ENCODE measurements at places on chromosomes 4 and X.

GRCh38 chr4:24968278-24968677 lies 55.4 kb upstream of the CCDC149 start:
- DNase-seq: no peak

DNA sequence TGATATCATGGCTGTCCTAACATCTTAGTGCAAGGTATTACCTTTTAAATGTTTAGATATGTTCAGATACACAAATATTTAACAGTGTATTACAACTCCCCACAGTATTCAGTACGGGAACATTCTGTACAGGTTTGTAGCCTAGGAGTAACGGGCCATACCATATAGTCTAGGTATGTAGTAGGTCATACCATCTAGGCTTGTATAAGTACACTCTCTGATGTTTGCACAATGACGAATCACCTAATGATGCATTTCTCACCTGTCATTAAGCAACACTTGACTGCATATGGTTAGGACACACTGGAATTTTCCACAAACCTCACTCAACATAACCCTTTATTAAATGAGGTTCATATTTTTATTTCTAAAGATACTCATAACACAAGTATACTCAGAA lies 67.7 kb downstream of the THOC2 start:
- no peak for DNase-seq

DNA sequence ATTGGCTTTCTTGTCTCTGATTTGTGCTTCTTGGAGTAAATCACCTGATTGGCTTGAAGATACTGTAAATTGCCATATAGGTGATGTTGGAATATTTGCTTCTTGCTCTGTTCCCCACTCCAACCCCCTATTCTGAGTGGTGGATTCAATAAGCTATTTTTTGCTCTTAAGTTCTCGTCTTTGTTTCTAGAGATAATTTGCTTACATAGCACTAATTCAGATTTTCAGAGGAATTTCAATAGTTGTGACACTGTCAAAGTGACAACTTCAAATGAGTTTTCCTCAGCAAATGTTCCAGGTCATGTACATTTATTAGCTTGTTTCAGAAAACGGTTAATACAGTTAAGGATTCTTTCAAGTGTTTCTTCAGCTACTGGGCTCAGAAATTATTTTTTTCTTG lies 18.6 kb downstream of the LANCL3 start:
- no peak for DNase-seq

- no peak for DNase-seq
Measured at GRCh38 chr4:72702948-72703347, 133.9 kb upstream of the ADAMTS3 start.

- DNase-seq: no peak
Measured at GRCh38 chr4:4720646-4721045, 138.8 kb upstream of the MSX1 start.

GRCh38 chr4:7075962-7076695 lies 8.3 kb upstream of the GRPEL1 start:
- no peak for DNase-seq

GRCh38 chrX:31837445-31838049 lies 765.7 kb upstream of the FTHL17 start:
- DNase-seq: no peak

DNA sequence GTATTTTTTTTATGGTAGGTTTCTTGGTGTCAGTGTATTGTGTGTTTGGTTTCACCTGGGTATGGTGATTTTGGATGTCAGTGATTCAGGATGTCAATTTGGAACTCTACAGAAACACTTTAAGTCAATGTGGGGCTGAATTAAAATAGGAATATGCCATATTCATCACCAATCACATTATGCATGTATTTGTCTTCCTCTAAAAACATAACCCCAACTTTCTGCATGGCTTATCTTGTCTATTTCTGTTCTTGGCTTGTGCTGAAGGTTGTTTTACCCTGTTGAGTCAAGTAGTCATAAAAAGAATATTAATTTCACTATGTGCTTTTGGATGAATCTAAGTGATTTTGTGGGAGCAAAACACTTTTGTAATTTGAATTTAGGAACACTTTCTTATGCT lies 19.0 kb downstream of the ZNF721 start:
- DNase-seq: no peak

DNA sequence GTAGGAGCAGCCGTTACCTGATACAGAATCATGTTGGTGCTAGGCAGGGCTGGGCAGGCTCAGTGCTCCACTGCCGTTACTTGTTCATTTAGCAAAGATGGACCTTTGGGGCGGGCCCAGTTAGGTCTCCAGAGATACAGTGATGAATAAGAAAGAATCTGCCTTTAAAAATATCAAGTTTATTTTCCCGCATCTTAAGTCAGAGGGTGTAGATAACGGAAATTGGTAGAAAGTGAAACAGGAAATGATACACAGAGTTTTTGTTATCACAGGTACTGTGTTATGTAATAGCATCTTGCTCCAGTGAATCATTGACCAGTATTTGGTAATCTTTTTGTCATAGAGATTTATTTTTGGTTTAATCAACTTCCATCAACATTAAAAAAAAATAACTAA lies 5.5 kb downstream of the TMEM131L start:
- no peak for DNase-seq

DNA sequence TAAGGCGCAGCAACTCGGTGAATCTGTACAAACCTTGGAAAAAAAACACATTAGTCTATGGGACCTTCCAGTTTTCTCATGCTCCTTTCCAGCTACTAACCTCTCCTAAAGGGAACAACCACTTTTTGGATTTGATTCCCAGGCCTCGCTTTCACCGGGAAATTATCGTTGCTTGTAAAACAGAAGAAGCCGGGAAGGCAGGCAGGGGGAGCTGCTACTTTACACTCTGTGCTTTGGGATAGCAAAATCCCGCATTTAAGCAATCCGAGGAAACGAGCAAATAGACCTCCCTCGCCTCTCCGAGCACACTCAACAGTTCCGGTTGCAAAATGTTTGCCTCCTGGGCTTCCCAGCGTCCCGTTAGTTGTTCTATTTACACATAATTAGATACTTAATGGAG lies 1.2 kb downstream of the CD38 start:
- DNase-seq: peak; percentile 15

GRCh38 chr4:129490516-129490915 lies 394.6 kb downstream of the C4orf33 start:
- no peak for DNase-seq

DNA sequence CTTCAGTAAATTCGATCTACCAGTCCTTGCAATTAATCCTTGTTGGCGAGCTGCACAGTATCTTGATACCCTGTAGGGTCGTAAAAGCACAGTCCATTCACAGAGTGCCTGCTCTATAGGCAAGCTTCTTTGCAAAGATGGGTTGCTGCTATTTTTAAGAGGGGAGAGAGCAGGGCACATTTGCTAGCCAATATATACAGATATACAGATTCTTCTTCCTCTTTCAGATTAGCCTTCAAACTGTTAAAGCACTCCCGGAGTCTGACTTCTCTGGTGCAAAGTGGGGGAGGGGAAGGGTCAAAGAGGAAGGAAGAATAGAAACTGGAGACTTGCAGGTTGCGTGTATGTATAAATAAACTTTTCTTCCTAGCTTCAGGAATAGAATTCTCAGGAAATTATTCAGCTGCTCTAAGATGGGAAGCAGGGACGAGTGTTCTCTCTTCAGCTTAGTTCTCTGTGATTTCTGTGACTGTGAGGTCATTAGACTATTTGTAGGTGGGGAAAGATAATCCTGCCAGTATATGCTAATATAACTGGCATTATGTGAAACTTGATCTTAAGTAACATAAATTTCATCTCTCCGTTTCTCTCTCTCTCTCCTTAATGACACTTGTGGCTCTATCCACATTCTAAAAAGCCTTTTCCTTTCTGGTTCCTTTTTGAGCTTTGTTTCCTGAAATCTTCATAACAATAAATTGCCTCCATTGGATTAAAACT lies at the start of gene CYSLTR1:
Gene CYSLTR1, minus strand, starts transcription at position 242 of the 717 bp plus-strand sequence. CDS start 53,865 bp downstream, outside the sequence.
- no peak for DNase-seq

GRCh38 chr4:114038762-114039387 lies 59.4 kb upstream of the ARSJ start:
- DNase-seq: no peak

DNA sequence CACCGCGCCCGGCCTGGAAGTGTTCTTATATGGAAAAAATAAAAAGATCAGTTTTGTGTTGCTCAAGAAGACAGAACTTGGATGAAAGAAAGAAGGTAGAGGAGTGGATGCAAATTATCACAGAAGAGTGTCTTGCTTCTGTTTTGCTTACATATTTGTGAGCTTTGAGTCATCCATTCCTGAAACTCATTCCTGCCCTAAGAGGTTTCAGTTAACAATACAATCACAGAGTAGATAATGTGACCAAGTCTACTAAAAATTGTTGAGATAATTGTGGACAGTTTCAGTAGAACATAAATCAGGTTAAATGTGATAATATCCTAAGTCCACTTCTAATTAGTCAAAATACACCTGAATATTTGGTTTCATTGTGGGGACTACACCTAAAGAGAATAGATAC lies 26.4 kb upstream of the LRCH2 start:
- DNase-seq: no peak

DNA sequence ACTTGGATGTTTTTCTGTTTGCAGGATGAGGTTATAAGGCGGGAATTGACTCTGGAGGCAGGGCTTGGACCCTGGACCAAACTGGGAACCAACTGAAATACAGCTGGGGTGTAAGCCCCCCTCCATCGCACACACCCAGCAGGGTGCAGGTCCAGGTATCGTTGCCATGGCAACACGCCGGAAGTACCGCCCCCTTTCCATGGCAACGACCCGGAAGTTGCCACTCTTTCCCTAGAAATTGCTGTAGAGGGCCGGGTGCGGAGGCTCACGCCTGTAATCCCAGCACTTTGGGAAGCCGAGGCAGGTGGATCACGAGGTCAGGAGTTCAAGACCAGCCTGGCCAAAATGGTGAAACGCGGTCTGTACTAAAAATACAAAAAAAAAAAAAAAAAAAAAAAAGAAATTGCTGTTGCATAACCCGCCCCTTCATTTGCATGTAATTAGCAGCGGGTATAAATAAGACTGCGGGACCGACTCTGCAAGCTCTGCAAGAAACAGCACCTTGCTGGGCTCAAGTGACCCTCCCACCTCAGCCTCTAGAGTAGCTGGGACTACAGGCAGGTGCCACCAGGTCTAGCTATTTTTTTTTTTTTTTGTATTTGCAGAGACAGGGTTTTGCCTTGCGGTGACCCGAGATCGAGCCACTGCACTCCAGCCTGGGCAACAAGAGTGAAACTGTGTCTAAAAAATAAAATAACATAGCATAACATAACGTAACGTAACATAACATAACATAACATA lies 139.6 kb downstream of the CRLF2 start:
- DNase-seq: no peak

DNA sequence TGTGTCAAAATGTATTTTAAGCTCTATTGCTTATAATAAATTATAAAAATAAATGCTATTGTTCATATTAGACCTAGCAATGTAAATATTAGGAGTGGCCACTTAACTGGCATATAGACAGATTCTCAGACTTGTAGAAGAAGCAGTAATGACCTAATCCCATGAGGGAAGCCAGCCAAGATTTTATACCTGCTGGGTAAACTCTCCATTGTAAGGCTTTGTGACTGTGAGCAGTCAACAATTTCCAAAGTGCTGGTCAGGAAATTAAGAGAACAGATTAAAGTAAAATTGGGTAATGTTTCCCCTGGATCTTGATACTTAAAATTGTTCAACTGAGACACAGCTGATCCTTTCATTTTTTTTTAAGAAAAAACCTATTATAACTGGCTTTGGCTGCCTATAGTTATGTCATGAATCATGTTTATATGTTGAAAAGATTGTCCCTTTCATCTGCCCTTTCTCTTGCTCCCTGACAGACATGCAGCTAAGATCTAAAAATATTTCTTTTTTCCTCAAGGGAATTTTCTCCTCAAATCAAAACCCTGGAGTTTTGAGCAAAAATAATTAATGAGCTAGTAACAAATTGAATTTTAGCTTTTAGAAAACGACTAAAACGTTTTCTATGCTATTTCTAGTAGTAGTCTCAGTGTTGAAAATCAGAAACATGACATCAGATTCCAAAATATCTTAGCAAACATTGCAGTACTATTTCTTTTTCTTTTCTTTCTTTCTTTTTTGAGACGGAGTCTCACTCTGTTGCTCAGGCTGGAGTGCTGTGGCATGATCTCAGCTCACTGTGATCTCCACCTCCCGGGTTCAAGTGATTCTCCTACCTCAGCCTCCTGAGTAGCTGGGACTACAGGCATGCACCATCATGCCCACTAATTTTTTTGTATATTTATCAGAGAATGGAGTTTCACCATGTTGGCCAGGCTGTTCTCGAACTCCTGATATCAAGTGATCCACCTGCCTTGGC lies 77.9 kb downstream of the ADGRL3 start:
- no peak for DNase-seq

- DNase-seq: no peak
Measured at GRCh38 chr4:87851953-87852352, 19.2 kb downstream of the MEPE start.

DNA sequence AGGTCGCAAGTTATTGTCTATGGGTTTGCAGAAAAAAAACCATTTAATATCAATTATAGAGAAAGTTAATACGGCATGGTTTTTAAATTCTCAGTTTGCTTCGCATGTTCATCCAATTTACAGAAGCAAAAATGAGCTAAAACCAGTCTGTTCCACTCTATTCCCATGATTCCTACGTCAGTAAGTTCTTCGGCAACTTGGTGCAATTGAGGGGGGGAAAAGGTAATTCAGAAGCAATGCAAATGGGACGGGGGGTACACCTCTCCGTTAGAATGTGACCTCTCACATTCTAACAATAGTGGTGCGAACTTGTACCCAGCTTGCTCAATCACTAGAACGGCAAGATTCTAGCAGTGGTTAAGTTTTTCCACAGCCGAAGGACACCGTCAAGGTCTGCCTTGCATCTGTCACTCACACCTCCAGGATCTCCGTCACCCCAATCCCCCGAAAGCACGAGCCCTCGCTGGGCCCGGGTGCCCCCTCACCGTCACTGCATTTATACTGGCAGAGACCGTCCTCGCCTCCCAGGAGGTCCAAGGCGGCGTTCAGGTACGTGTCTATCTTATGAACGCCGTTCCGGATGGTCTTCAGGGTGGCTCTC lies 653 bp downstream of the PLA2G12A start:
- no peak for DNase-seq

Data from BJ (cell line).